ENCODE measurements at places on chromosomes 6 and 20.

- no peak for DNase-seq
These were observed 216.3 kb upstream of the ECI2 start for GRCh38 chr6:4351520-4352321.

- DNase-seq: no peak
These were observed 113.0 kb downstream of the MANEA start for GRCh38 chr6:95690328-95690727.

- no peak for DNase-seq
These were observed 396.7 kb downstream of the THBS2 start for GRCh38 chr6:168856914-168857313.

DNA sequence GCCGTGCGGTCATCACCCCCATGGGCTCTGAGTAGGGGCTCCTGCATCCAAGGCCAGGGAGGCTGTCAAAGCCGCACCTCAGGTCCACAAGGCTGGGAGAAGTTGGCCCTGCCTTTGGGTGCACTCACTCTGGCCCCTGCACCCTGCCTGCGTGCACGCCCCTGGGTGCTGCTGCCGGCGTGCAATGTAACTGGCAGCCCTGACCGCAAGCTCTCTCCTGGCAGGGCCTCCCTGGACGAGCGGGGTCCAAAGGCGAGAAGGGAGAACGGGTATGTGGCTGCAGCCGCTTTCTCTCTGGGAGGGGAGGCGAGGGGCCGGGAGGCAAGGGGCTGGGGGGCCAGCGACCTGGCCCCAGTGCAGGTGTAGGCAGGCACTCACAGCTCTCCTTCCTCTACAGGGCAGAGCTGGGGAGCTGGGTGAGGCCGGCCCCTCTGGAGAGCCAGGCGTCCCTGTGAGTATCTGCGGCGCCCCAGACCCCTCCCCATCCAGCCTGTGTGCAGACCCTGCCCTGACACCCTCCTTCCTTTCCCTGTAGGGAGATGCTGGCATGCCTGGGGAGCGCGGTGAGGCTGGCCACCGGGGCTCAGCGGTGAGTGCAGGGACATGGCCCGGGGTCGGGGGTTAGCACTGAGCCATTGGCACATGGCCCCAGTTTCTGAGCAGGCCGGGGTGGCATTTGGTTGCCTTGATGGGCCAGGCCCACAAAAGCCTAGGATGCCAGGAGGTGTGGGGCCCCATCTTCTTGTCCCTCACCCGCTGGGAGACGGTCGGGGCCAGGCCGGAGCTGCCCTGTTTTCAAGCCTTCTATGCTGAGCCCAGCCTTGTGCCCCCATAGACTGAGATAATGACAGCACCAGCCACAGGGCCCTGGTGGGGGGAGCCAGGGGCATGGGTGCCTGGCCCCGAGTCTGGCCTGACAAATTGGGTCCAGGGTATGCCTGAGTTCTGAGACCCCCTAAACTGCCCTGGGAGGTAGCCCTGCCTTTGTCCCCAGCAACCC lies 12.7 kb downstream of the COL9A3 start:
- DNase-seq: no peak

DNA sequence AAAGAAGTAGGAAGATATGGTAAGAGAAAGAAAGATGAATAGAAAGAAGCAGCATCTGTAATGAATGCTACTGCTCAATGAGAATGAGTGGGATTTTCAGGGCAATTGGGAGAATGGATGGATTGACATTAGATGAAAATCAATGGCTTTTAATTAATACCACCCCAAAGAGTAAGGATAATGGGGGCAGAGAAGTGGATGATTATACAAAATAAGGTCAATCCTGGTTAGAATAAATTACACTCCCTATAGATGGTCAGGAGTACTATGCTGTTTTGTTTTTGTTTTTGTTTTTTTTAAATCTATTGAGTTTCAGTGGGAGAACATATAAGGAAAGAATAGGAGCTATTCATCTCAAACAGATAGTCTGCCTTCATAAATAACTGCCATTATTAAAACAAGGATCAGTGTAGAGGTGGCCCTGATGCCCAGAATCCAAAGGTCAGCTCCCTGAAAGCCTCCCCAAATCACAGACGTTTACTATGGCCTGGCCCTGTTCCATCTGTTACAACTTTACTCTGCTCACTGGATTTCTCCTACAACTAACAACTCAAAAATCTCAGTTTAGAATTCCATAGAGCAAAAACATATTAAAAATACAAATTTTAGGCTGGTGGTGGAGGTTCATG lies 535.4 kb upstream of the NRSN1 start:
- DNase-seq: no peak

- DNase-seq: no peak
These were observed 86.6 kb upstream of the EYA2 start for GRCh38 chr20:46807998-46808397.

- DNase-seq: no peak
These were observed 40.1 kb downstream of the SOX4 start for GRCh38 chr6:21633511-21634109.

DNA sequence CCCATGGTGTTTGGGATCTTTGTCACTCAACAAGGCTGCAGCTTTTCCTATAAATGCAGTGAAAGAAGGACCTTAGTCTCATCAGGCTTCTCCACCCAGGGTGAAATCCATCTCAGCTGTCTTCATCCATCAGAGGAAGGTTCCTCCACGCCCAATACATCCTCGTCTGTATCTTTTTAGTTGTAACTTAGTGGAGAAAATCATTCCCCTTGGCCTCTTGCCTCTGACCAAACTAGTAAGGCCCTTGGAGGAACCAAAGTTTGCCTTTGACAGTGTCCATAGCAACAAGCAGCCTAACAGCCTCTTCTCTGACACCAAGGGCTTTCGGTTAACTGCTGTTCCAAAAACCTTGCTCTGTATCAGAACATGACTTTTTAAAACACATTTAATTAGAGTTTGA lies 230.3 kb upstream of the ECI2 start:
- DNase-seq: no peak

GRCh38 chr6:156816505-156816904 lies 39.3 kb downstream of the ARID1B start:
- DNase-seq: no peak

- DNase-seq: no peak
These were observed 22.8 kb downstream of the FAM50B start for GRCh38 chr6:3871939-3872338.
